ENCODE measurements at places on chromosomes 6 and 20. TPM values are rescaled to one million over a fixed set of nuclear protein-coding genes. Genes with fewer than 3 reads are reported as not detected.

DNA sequence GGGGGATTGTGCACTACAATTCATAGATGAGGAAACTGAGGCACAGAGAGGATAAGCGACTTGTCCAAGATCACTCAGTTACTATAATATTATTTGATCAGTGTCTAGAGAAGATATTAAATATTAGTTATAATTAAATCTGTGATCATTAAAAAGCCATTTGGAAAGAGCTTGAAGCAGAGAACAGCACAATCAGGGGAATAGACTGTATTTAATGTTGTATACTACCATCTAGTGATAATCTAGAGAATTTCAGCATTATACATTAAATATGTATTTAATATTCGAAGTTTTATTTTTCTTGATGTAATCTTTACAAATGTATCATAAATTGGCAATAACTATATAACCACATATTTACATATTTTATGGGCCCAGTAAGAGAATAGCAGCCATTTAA is 20.1 kb upstream of the MTCL3 start:
- DNase-seq = no peak

DNA sequence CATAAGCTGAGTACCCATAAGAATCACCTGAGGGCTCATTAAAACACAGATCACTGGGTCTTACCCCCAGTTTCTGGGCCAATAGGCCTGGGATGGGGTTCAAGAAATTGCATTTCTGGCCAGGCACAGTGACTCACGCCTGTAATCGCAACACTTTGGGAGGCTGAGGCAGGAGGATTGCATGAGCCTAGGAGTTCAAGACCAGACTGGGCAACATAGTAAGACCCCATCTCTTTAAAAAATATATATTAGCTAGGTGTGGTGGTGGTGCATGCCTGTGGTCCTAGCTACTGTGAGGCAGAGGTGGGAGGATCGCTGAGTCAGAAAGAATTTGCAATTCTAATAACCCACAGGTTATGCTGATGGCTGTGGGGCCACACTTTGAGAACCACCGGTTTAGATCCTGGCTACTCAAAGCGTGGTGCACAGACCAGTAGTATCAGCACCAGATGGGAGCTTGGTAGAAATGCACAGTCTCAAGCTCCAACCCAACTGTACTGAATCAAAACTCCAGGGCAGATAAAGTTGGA is 2.0 kb downstream of the CCM2L start:
- no peak for DNase-seq

Gene DNMT3B
- 4.7 TPM for total RNA-seq

Gene FOXA2
- not detected for total RNA-seq

DNA sequence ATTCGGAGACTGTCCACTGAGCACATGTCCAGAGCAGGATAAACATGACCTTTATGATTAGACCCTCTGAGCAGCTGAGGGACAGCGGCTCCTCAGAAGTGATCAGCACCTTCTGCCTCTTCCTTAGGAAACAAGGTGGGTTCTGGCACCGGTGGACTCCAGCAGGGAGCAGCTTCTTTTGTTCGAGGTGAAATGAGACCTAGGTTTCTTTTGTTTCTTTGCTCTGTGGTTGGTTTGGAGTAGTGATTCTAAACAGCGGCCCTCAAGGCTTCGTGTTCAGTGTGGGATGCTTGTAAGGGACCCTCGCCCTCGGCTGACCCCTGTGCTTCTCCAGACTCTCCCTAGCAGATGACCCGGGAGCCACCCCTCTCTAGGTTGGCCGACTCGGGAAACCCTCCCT is 14.6 kb upstream of the FRMD1 start:
- DNase-seq = no peak

DNA sequence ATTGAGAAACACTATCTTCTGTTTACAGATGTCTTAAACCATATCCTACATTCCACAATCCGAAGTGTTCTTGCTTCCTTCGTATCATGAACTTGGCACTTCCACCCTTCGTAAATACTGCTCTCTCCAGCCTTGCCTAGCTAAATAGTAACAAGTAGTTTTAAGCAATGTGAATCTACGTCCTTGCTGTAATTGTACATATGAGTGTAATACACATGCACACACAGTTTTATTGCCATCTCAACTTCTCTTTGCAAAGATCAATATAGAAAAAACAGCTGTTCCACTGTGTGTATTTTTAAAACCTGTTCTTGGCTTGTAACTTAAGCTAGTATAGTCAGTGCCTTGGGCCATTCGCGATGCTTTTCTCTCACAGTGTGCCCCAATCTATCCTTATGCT is 1524.7 kb downstream of the GRIK2 start:
- no peak for DNase-seq

Gene STXBP5
- total RNA-seq = 16.1 TPM

DNA sequence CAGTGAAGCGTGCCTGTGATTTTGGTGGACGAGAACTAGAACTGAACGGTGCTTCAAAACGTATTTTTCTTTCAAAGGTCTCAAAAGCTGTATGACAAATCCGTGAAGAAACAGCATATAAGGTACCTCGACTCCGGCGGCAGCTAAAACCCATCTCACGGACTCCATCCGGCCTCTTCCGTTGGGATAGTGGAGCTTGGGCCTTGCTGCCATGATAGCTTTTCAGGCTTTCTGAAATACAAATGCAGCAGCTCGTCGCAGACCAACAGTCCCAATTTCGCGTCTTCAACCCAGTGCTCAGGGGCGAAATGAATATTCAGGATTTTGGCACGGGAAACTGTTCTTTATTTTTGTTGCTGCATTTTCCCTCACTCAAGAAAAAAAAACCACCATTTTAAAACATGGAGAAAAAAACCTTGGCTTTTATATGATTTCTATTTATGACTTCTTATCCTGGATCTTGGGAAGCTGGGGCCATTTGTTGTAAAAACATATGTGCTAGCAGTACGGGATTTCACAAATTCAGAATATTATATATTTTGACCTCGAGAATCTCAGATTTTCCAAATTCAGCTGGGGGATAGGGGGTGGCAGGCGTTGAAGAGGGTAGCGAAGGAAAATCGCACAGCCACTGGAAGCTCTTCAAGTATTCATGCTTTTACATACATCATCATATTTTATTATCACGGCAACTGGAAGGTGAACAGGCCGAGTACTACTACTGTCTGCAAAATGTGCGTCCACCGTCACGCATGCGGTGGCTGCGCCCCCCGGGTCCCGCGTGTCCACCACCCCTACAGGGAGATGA is 849 bp downstream of the GSTA4 start:
- DNase-seq = no peak

All from activated CD8-positive, alpha-beta memory T cell treated with anti-CD3 and anti-CD28 coated beads, Interleukin-2, amount 10 ng/mL, durations not matched to agents 7 days and 5 days (primary cell).